ENCODE measurements at places on chromosomes 11 and 22. TPM values are rescaled to one million over a fixed set of nuclear protein-coding genes. Genes with fewer than 3 reads are reported as not detected.

The LAYN gene
- 2.1 TPM for total RNA-seq

The NAALAD2 gene
- total RNA-seq = 0.72 TPM

The TBC1D10A gene
- 4.3 TPM for total RNA-seq

The LRRC51 gene
- total RNA-seq = 3.8 TPM

GRCh38 chr22:25448435-25449051 is 115.9 kb upstream of the GRK3 start:
- DNase-seq = no peak

DNA sequence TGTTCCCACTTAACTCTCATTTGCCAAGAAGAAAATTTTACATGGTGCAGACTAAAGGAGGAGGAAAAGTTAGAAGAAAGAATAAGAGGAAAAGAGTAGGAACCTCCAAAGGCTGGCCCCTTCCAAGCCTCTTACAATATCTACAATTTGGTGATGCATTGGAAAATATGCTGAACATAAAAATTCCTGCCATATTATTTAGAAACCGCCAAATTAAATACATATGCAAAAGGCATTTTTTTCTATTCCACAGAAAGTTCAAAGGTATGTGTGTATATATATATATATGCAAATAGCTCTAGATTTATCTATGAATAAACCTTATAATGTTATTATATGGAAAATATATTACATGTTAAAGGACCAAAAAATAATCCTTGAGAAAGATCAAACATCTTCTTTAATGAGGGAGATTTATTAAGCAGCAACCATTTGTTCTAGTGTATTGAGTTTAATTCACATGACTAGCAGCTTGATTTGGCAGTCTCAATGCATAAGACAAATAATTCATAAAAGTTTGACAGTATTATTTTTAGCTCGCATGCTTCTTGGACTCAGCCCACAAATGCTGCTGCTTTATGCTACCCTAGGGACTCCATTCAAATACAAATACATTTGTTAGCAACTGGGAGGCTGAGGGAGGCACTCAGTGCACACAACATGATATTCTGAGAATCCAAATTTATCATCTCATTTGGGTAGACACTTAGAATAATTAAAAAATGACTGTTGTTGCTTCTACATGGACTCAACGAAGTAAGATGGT is 184.9 kb downstream of the SBF2 start:
- peak; percentile 31 for DNase-seq

DNA sequence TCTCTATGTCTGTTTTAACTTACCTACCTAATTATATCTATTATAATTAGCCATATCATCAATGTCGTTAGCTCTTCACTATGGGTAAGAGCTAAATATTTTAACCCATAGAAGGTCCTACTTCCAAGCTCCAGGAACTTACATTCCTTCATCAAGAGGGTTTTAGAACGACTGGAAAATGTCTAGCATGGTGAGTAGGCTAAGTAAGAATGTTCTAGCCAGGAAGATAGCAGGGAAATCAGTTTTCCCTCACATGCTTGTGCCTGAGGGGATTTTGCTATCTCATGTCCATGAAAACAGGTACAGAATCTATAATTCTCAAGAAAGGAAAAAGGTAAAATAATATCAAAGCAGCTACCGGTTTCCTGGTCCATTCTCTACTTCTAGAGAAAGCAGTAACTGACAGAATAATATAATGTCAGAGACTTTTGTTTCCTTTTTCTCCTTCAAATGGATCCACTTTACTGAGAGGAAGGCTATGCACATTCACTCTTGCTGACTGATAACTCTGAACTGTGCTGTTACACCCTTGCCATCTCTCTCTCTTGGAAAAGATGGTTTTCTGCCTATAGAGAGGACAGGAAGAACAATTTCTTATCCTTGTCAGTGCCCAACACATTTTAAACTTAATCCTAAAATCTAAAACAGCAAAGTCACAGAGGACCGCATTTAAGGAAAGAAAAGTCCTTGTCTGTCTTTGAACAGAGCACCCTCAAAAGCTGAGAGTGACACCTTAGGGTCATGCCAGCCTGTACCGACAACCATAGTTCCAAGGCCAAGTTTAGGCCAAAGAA is 67.0 kb downstream of the MAML2 start:
- no peak for DNase-seq

- no peak for DNase-seq
These were observed 9.0 kb upstream of the PLAAT2 start for GRCh38 chr11:63572026-63572688.

DNA sequence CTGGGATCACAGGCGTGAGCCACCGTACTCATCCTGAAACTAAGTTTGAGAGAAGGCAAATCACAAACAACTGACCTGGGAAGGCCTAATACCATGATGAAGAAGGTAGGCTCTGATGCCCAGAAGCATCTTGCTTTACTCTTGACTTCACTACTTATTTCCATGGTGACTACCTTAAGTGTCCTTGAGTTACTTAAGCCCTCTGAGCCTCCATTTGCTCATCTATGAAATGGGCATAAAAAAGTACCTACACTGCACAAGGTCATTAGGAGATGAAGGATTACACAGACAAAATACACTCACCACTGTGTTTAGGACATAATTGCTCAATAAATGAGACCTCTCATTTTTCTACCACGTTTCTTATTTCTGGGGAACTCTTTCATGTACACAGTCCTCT is 27.9 kb downstream of the EIF4ENIF1 start:
- DNase-seq = no peak

DNA sequence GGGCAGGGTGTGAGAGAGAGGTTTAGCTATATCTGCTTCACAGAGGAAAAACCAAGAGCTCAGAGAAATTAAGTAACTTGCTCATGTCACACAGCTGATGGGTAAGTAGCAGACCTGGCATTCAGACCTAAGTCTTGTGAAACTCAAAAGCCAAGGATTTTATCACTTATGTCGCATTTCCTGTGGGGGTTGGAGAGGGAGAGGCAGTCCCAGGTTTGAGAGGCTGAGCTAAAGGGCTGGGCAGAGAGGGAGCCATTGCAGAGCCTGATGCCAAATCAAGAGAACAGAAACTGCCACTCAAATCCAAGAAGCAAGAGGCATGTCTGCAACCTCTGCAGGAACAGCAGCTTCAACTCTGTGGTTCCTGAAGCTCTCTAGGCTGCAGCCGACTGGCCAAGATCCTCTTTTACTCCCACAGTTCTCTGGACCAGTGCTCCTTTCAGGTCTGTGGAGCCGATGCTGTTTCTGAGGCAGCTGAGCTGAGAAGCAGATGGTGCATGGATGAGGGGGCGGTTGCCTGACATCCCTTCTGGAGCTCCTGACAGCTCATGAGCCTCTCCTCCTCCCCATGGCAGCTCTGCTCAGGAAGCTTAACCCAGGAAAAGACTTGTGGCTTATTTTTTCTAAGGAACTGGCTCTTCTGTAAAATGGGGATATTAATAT is 47.6 kb upstream of the NAV2 start:
- peak; percentile 39 for DNase-seq

GRCh38 chr11:80925321-80925720 is 1484.5 kb upstream of the TENM4 start:
- DNase-seq = no peak

DNA sequence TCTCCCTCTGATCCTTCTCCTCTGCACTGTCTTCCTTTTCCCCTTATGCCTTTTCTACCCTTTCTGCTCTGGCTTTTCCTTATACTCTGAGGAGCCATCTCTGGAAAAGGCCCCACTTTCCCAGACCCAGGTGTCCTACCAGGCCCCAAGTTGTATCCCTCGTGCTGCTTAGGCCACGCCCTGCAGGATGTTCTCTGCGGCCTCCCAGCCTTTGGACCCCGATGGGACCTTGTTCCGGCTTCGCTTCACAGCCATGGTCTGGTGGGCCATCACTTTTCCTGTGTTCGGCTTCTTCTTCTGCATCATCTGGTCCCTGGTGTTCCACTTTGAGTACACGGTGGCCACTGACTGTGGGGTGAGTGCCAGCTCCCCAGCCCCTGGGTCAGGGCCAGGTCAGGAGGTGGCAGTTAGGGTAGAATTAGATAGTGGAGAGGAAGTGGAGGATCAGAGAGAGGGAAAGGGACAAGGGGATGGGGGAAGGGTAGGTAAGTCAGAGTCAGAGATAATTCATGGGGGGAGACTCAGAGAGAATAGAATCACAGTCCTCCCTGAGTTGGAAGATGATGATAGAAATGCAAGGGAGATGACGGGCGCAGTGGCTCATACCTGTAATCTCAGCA is 8.9 kb downstream of the PGAP2 start:
- DNase-seq = no peak

DNA sequence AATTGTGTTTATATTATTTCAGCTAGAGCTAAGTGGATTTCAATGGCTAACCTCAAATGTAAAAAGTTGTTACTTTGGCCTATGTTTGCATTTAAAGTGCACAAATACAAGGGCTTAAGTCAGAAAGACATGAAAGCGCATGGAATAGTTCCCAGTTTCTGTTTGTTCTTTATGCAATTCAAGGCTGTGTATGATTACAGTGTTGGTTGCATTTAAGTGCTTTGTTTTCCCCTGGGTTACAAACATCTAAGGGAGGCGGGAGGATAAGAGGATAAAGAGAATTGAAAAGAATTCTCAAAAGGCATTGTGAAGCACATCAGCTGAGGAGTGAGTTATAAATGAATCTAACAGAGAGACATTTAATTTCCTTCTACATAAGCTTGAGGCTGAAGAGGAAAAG is 453.4 kb downstream of the NTM start:
- no peak for DNase-seq

DNA sequence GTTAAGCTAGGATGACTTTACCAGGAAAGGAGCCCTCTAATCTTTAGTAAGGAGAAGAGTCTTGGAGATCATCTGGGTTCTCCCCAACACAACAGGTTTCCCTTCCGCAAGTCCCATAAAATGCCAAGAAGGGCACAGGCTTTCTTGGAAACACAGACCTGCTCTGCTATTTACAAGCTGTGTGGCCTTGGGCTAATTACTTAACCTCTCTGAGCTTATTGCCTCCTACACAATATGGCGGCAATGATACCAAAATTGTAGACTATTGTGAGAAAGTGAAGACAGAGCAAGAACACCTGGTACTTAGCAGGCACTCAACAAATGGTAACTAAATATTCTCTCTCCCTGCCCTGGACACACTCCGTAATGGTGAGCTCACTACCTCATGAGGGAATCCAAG is 49.1 kb downstream of the DSCAML1 start:
- DNase-seq = no peak

DNA sequence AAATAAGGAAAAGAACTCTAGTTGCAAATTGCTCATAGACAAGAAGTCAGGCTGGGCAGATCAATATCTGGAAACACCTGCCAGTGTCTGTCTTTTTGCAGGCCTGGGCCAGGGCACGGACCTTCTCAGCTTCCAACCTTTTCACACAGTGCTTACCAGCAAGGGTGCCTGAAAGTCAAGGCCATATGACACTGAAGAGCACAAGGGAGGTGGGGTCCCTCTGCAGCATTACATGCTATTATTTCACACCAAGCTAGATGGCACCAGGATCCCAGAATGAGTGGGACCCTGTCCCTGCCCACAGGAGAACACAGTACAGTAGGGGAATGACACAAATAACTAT is 5.9 kb upstream of the PEX26 start:
- DNase-seq = no peak

All from heart left ventricle (tissue), 16 donors.